Stimulated activated CD4-positive, alpha-beta T cell treated with anti-CD3 and anti-CD28 coated beads, Interleukin-1b, Interleukin-23, amount 100 ng/mL, for 1 hour (primary cell): ENCODE measurements at places on chromosomes 3 and 15.

DNA sequence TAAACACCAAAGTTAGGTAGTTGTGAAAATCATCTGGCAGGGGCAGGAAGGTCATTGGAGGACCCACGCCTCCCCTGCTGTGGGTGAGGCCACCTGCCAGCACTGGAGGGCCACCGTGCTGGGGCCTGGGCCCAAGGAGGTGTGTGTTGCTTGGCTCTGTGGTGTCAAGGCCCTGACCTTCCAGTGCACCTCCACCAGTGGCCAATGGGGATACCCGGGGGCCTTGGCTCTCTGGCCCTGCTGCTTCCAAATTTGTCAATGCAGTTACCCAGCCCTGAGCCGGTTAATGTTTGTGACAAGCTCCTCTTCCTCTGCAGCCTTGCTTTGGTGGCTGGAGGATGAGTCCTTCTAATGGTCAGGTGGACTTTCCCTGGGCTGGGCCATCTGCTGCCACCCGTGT lies 150.2 kb downstream of the KLF13 start:
- DNase-seq = no peak

DNA sequence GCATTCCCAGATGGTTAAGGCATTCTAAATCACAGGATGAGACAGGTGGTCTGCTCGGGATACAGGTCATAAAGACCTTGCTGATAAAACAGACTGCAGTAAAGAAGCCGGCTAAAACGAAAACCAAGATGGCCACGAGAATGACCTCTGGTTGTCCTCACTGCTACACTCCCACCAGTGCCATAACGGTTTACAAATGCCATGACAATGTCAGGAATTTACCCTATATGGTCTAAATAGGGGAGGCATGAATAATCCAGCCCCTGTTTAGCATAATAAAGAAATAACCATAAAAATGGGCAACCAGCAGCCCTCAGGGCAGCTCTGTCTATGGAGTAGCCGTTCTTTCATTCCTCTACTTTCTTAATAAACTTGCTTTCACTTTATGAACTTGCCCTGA lies 151.1 kb downstream of the ZNF385D start:
- DNase-seq = no peak

DNA sequence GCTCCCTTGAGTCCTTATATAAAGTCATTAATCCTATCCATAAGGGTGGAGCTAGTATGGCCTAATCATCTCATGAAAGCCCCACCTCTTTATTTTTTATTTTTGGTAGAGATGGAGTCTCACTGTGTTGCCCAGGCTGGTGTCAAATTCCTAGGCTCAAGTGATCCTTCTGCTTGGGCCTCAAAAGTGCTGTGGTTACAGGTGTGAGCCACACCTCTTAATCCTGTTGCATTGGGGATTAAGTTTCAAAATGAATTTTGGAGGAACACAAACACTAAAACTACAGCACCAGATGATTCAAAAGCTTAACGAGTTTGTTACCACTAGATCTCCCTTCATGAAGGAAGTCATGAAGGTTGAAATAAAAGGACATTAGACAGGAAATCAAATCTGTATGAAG lies 27.7 kb downstream of the RAB7A start:
- no peak for DNase-seq

DNA sequence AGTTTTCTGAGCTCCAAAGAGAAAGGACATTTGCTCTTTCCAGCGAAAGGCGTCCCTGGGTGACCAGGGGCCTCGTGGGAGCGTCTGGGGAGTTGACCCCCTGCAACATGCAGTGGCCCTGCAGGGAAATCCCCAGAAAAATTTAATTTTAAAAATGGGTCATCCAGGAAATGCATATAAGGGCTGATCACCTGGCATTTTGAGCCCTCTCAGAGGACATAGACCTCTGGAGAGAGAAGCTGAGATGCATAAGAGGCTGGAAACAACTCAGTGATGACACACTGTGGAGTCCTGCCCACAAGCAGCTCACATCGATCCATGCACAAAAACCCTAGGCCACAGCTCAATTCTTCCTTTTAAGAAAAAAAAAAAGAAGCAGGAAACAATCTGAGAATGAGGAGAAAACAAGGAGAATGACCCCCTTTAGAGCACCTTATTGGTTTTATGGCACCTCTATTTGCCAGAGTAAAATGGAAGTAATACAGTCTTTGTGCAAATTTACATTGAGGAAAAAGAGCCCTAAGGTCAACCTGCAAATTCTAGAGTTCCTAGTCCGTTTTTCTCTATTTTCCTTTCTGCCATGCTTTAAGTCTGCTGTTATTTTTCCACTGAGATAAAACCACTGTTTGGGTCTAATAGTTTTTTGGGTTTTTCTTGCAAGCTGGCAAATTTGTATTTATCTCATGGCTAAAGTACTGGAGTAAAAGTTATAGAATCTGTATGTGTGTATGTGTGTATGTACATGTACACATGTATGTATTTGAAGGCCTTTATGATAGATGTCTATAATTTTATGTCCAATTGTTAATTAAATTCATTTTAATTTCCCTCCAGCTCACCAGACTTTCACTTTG lies 6.9 kb upstream of the BDH1 start:
- no peak for DNase-seq

- no peak for DNase-seq
These were observed 41.3 kb downstream of the ANKRD28 start for GRCh38 chr3:15756505-15756904.

- DNase-seq = no peak
These were observed 290.8 kb downstream of the NLGN1 start for GRCh38 chr3:173688216-173688842.

DNA sequence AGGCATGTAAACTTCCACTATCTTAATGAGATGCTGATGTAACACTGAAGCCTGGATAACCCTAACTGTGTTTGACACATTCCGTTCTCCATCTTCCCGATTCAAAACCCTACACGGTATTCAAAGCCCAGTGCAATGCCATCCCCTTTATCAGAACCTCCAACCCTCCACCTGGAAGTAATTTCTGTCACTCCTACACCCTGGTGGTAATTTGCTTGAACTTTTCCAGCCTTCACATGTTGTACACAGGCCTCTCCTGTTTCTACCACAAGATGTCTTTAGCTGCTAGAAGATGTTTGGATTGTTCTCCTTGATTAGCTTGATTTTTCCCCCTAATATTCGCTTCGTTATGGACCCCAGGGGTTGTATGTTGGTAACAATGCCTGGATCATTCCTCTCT lies 208.9 kb downstream of the CHST2 start:
- no peak for DNase-seq

GRCh38 chr3:53030619-53031449 lies 15.0 kb downstream of the SFMBT1 start:
- no peak for DNase-seq

DNA sequence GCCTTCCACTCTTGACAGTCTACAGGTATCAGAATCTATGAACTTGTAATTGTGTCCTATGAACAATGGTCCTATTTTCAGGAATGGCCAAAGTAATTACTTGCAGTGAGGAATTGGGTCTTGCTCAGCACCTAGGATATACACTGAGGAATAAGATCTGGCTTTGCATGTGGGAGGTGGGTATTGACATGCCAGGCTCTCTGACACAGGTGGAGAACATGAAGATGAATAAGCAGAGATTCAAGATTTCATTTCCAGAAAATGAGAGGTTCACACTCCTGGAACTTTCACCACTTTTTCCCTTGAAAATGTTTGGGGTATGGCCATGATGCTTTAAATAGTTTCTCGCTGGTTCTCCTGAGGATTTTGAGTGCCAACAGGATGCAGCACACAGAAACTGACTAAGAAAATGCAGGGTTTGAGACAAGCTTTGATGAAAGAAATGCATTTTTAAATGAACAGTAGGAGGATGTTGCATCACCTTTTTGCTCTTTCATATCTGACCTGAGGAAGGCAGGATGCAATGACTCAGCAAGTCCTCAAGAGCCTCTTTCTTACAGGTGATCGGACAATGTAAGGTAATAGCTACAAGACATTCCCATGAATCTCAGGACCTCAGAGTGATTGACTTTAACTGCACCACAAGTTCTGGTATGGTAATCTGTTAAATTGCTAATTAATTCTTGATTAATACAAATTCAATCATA lies 3.7 kb downstream of the HRG start:
- DNase-seq = no peak

DNA sequence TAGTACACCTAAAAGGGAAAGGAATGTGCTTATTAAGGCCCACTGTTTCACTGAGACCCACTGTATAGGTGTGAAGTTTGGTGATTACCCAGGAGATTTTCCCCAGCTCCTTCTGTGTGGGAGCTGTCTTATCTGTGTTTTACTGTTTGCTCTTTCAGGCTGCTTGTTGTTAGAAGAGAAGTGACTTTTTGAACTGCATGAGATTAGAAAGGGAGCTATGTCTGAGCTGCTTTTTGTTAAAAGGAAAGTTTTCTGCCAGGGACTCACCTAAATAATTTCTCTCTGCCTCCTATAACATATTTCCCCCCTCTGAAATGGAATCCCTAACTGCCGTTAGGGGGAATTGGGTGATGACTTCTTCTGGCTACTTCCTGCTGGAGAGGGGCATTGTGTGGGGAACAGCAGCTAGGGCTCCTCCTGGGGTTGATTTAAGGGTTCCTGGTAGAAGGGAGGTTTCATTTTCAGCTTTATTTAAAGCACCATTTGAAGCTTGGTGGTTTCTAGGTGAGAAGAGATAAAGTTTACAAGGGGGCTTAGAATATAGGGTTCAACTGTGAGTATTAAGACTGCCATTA lies 77.1 kb upstream of the ATP11B start:
- no peak for DNase-seq

DNA sequence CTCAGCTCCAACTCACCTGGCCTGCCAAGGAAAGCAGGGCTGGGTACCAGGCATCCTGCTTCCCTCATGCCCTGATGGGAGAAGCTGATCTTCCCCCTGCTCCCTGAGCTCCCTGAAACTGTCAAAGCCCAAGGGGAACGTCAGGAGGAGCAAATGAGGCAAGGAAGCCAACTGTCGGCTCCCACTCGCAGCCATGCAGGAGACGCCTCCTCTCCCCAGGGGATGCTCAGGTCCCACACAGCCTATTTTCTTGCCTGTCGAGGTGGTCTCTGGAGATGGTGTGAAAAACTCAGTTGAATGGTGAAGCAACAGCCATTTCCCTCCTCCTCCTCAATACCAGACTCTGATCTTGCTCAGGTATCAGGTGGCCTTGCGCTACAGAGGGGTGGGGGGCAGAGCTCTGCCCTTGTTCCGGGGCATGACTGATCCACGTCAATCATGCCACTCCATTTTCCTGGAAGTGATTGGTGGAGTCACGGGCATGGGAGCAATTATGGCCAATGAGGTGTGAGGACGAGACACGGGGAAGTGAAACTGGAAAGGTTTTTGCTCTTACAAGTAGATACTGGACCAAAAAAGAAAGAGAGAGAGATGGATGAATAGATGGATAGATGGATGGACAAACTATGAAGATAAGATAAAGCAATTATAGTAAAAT lies 58.2 kb downstream of the SLC6A1 start:
- no peak for DNase-seq

DNA sequence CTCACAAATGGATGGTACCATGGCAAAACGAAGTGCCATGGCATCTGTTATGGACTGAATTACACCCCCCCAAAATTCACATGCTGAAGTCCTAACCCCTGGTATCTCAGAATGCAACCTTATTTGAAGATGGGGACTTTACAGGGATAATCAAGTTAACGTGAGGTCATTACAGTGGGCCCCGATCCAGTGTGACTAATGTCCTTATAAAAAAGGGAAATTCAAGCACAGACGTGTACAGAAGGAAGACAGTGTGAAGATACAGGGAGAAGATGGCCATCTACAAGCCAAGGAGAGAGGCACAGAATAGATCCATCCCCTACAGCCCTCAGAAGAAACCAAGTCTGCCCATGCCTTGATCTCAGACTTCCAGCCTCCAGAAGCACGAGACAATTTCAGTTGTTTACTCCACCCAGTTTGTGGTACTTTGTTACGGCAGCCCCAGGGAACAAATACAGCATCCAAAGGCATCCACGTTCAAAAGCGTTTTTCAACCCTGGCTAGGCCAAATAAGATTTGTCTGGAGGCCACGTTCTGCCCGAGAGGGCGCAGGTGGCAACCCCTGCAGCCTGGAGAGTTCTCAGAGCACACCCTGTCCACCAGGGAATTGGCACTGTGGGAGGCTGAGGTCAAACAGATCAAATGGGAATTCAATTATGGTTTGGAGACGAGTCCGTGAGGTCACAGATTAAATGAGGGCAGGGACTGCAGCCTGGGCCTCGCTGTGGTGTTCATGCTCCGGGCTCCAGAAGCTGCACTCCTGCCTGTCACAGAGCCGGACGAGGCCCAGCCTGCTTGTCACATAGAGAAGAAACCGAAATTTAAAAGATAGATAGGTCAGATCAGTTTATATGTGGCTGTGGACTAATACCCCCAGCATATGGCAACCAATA lies 494.8 kb downstream of the SHQ1 start:
- DNase-seq = no peak

DNA sequence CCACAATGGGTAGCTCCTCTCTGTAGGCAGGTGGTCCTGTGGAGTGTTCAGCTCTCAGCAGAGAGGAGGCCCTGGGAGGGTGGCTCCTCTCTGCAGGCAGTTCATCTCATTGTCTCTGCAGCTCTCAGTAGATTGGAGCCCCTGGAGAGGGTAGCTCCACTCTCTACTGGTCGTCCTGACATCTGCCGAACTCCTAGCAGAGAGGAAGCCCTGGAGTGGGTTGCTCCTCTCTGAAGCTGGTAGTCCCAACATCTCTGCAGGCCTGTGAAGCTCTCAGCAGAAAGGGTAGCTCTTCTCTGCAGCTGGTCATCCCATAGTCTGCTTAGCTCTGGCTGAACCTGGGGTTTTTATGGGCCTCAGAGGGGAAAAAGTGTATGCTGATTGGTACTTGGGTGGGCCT lies 50.8 kb downstream of the EFCAB12 start:
- no peak for DNase-seq

DNA sequence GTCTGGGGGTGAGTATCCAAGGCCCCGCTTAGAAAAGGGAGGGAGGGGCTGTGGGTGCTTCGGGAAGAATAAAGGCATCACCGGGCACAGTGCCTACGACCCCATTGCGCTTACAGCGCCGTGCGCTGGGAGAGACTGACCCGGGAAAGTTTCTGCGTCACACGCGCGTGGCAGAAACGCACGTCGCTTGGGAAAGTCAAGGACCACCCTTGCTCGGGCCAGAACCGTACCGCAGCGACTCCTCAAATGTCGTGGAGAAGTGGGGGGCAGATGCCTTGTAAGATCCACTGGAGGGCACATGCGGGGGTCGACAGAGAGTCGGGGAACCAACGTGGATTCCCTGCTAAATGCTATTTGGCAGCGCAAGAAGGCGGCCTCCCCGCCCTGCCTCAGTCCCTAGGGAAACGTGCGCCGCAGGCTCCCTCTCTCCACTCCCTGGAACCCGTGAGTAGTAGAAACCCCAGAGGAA lies 2.4 kb downstream of the ADAMTS9 start:
- no peak for DNase-seq

DNA sequence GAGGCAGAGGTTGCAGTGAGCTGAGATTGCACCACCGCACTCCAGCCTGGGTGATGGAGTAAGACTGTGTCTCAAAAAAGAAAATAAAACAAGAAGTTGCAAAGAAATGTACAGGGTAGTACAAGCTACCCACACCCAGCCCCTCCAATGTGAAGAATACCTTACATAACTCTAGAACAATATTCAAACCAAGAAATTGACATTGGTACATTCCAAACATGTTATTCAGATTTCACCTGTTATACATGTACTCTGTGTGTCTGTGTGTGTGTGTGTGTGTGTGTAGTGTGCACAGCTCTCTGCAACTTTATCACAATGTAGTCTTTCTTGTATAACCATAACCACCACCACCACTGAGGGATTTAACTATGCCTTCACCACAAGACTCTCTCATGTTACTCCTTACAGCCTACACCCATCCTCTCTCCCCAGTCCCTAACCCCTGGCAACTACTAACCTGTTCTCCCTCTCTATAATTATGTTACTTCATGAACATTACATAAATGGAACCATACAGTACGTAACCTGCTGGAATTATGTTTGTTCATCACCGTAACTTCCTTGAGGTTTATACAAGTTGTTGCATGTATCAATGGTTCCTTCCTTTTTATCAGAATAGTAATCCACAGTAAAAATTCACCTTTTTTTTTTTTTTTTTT lies 16.2 kb upstream of the TJP1 start:
- no peak for DNase-seq
